ENCODE measurements at places on chromosomes 6 and 20.

DNA sequence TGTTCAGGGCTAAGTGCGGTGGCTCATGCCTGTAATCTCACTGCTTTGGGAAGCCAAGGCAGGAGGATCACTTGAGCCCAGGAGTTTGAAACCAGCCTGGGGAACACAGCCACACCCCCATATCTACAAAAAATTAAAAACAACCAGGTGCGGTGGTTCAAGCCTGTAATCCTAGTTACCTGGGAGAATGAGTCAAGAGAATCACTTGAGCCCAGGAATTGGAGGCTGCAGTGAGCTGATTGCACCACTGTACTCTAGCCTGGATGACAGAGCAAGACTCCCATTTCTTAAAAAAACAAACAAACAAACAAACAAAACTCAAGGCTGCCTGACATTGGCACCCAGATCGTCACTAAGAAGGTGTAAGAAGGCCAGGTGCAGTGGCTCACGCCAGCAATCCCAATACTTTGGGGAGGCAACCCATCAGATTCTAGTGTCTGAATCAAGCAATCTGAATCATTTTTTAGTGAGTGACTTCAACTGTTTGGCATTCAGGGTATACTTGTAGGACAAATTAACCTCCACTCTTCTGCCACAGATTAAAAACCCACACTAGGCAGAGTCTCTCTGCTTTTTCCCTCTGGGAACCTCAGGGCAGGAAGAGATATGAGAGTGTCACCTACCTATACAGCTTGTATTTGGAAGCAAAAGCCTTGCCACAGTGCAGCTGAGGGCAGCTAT is 6.1 kb downstream of the PLAGL2 start:
- no peak for DNase-seq

DNA sequence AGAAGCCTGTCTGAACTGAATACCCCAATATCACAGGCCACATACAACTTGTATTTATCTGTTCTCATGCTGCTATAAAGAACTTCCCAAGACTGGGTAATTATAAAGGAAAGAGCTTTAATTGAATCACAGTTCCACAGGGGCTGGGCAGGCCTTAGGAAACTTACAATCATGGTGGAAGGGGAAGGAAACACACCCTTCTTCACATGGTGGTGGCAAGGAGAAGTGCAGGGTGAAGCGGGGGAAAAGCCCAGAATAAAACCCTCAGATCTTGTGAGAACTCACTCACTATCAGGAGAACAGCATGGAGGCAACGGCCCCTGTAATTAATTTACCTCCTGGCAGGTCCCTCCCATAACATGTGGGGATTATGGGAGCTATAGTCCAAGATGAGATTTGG is 50.3 kb upstream of the FNDC1 start:
- DNase-seq, result no peak

DNA sequence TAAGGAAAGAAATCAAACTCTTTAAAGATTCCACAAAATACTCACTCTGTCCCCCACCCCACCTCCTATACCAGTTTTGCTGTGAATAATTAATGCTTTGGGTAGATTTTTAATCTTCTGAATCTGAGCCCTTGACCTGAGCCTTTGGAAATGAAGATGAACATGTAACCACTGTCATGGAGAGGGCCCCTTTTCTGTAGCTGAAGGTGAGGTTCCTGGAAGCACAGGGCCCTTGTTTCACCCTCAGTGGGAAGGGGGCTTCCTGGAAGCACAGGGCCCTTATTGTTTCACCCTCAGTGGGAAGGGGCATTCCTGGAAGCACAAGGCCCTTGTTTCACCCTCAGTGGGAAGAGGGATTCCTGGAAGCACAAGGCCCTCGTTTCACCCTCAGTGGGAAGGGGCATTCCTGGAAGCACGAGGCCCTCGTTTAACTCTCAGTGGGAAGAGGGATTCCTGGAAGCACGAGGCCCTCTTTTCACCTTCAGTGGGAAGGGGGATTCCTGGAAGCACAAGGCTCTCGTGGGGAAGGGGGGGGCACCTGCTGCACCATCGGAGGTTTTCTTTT is 75.7 kb downstream of the DACT2 start:
- DNase-seq, result no peak

DNA sequence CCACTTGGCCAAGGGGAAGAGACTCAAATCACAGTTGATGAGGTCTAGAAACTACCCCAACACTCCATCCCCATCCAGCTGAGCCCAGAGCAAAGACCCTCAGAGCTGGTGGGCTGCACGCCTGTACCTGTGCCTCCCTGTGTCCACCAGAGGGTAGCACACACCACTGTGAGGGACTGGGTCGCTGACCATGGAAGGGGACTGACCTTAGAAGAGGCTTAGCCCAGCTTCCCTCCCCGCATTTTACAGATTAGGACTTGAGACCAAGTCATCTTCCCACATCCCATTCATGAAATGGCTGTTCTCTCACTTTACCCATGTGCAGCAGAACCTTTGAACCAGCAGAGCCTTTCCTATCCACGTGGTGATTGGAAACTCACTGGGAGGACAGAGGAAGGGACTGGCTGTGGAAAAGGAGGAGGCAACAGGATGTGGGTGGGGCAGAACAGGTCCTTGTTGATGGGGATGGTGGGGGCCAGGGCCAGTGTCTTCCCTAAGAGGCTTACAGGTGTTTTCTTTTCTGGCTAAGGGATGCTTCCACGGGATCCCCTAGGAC is 44.3 kb downstream of the CPXM1 start:
- peak; percentile 71 for DNase-seq

GRCh38 chr6:80145509-80145908 is 39.0 kb downstream of the BCKDHB start:
- DNase-seq, result no peak

DNA sequence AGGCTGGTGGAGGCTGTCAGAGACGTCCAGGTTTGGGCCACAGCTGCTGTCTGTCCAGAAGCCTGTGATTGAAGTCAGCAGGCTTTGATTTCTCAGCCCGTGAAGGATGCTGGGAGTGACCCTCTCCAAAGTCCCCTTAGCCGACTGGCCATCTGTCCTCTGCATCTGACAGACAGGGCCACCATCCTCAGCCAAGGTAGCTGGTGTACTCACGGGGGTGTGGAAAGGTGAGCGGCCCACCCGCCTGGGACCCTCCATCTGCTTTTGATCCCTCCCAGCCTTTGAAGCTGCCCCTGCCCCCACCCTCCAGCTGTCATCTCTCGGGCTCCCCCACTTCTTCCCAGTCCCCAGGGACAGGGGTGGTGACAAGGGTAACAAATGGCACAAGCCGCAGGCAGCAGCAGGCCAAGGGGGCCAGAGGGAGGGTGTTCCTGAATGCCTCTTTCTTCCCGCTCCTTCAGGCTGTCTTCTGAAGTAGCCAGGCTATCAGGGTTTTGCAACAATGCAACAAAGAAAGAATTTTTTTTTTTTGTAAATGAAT is 84.4 kb downstream of the EYA2 start:
- no peak for DNase-seq
